ACHN (cell line): ENCODE measurements at places on chromosomes 7 and 10.

DNA sequence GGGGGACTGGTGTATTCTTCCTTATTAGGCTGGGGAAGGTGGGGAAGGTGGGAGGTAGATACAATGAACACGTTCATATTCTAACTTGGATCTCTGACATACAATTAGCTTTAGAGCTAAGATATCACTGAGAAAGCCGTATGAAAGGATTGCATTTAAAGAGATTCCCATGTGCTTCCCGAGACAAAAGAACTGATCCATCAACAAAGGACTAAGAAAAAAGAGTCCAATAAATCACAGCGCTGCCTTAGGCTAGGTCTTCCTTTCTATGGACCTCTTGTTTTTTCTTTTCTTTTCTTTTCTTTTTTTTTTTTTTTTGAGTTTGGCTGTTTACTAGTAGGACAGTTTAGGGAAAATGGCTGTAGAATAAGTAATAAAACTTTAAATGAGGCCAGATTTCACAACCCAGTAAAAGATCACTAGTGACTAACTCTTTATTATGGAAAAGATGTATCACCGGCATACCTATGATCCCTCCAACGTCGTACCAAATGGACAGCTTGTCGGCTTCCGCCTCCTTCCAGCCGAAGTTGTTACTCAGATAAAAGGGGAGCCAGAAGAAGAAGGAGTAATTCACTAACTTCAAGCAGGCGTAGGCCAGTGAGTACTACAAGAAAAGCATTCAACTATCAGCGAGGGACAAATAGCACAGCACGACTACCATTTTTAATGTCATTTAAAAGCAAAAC, 50.0 kb downstream of the SLC37A3 start:
- no peak for DNase-seq

DNA sequence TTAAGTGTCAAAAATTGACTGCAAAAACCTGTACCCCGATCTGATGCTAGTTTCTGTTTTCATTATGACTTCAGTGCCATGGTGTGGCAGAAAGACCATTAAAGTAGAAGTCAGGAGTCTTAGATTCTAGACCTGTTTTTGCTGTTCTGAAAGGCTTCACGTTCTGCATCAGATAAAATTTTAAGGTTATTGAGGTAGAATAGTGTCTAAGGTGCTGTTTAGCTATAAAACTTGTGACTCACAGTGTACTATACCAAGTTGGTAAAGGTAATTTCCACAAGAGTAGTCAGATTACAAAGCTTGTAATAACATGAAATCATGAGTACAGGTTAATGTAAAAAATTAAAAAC, 38.6 kb downstream of the ZNRF2 start:
- no peak for DNase-seq

GRCh38 chr7:2666155-2666554, 21.8 kb upstream of the AMZ1 start:
- DNase-seq, result no peak

GRCh38 chr10:16741540-16741939, 75.7 kb downstream of the RSU1 start:
- DNase-seq, result no peak

DNA sequence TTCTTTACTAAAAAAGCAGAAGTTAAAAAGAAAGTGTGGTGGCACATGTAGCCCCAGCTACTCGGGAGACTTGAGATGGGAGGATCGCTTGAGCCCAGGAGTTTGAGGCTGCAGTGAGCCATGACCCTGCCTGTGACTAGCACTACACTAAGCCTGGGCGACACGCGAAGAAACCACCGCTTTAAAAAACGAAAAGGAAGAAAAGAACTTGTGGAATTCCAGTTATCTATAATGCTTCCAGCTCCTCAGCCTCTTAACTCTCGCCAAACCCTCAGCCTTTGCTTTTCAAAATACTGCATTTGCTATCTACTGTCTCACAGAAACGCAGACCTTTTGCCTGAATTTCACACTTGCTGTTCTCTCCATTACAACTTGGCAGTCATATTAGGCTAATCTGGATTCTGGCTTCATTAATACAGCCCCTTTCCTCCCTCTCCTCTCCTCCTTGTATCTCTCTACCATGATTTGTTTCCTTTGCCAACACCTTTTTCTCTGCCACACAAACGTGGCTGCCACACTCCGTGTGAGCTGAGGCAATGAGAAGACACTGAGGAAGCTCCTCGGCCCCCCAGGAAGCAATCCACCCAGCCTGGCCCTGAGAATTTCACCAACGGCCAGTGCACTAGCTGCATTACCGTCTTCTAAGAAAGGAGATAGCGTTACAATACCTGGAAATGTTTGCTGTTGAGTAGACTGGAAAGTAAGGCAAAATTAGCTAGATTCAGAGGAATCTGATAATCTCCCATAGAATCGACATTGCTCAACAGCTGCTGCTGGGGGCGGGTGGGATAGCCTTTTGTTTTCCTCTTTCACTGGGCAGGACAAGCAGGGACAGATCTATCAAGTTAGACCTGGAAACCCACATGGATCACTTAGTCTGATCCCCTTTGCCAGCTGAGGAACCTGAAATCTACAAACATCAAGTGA, 37.2 kb downstream of the CALML5 start:
- DNase-seq, result no peak

DNA sequence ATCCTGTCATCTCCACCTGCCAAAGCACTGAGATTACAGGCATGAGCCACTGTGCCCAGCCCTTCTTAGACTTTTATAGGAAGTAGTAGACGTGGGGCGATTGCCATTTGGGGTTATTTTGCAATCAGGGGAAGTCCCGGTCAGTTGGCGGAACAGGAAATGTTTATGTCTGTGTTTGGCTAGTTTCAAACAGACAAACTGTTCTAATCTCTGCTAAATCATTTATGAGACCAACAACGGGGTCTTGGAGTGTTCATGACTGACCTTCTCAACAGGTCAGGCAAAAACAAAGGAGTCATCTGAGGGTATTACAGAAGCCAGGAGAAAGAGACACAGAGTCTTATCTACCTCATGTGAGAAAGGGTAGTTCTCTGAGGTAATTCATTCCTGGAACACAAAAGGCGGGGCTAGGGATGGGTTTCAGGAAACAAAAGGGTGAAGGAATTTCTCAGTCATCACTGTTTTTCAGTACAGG, 6.6 kb upstream of the TPK1 start:
- no peak for DNase-seq

DNA sequence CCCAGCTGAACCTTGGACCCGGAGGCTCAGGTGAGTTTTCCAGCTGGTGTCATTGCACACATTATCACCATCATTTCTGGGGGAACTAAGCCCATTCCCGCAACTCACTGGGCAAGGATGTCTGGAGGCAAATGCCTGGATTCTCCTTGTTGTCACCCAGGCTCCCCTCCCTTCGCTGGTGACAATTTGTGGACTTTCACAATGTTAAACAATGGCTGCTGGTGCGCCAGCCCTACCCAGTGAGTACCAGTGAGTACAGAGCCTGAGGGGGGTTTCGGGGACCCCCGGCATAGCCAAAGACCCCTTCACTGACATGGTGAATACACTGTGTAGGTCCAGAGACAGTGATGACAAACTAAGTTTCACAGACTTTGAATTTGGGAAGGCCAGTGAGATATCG, 189.2 kb downstream of the ADARB2 start:
- no peak for DNase-seq

- DNase-seq, result no peak
These were observed 13.4 kb downstream of the SERPINE1 start for GRCh38 chr7:101140339-101140699.

DNA sequence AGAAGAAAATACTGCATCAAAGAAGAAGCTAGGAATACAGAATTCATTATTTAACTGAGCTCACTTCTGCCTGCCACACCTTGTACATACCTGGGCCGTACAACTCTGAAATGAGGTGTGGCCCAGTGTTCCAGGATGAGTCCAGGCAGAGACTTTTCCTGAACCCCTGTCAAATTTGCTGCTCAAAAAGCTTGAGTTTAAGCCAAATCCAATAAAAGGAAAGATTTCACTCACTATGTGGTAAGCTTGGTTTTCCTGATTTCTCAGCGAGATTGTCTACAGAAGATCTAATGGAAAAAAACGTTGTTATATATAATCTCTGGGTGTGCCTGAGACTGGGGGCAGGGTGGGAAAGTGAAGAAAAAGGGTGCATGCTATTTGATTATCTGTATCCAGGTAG, 72.1 kb upstream of the EGFR start:
- no peak for DNase-seq

DNA sequence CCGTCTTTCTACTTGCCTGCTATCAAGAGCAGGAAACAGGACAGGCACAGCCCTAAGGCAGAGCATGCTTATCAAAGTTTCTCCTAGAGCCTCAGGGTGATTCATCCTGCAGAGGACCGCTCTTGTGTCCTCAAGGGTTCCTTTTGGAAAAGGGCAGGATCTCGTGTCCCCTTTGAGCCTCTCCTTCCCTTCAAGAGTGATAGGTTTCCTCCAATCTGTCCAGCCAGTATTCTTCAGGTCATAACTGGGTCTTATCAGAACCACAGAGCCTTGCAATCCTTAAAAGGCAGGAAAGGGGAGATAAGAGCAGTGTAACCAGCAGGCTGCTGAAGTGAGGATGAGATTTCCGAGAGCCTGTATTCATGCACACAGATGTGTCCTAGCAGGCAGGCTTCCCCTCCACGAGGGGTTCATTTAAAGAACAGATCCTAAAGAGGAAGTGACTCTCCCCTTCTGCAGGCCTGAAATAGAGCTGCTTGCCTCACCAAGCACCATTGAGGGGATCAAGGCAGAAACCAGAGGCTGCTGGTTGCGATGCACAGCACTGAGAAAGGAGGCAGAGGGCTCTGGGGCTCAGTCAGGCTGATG, 90.5 kb upstream of the SVIL start:
- DNase-seq, result no peak

DNA sequence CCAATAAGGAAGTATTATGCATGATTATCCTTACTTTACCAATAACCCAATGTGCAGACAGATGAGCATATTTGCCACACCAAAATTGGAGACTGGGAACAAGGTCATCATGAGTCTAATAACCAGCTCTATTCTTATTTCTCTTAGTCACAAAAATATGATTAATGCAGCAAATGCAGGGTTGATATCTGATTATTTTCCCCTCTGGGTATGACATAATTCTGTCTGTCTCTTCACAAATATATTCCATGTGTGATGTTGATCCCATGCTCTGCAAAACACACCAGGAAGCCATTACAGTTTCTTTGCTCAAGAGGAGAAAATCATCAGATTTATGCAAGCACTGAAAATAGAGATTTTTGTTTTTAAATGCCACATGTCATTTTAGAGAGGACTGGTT, 196.5 kb upstream of the DGKB start:
- DNase-seq, result no peak

- DNase-seq, result no peak
These were observed 34.5 kb downstream of the ZNF503 start for GRCh38 chr10:75367021-75367487.
